Esophagus squamous epithelium (tissue), 5 donors: ENCODE measurements at places on chromosomes 3 and 15.

GRCh38 chr3:112395181-112395895 lies 62.4 kb downstream of the CD200 start:
- DNase-seq = no peak

- DNase-seq = no peak
Measured at GRCh38 chr3:113377158-113377557, 64.1 kb downstream of the CFAP44 start.

- no peak for DNase-seq
Measured at GRCh38 chr3:152497457-152497856, 228.7 kb downstream of the MBNL1 start.

GRCh38 chr3:156181509-156181908 lies 61.1 kb downstream of the KCNAB1 start:
- DNase-seq = no peak

DNA sequence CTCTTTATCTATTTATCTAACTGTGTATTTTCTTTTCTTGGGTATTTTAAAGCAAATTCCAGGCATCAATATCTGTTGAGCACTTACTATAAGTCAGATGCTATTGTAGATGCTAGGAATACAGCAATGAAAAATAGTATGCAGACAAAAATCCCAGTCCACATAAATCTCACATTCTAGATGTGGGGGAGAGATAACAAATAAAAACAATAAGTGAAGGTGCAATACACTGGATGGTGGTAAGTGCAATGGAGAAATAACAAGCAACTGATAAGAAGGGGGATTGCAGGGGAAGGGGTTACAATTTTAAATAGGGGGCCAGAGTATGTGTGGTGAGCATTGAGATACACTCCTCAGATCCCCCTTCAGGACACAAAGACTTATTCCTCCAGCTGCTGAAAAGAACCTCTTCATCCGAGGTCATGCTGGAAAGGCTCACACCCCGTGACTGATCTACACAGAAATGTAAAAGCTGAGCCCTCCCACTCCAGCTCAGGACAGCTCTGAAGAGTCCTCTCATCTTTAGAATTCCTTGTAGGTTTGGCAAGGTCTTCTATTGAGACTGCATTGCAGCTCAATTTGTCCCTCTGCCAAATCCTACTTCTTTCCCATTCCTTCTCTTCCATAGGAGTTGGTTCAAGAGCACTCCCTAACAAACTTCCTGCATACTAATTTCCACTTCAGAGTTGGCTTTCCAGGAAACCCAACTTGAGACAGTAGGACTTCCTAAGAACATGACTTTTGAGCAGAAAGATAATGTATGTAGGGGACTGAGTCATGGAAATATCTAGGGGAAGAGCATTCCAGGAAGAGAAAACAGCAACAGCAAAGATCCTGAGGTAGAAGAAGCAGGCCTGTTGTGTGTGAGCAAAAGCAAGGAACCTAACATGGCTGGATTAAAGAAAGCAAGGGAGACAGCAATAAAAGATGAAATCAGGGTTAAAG lies 8.1 kb upstream of the SCG3 start:
- DNase-seq = no peak

DNA sequence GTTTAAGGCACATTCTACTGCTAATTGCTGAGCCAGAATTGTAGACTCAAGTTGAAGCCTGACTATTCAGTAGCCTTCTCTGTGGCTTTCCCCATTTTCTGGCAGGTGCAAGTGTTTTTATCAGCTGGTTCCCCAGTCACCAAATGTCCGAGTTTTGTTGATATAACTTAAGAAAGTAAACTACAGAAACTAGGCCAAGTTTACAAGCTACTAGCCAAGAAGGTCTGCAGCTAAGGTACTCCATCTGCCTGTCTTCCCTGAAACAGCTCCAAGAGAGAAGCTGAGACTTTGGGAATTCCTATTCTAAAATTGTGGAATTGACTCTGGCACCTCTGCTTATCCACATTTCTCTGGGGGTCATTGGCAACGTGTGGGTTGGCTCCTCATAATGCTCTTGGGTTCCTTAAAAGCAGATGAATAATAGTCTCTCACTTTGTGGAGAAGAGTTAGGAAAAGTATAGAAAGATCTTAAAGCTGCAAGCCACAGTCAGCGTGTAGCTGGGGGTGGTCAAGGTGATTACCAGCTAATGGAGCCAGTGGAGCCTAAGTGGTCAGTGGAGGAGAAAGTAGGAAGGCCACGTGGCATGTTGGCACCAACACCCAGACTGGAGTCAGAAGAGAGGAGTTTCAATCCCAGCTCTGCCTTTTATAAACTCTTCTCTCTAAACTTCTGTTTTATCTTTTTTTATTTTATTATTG lies 128.8 kb downstream of the PEX5L start:
- DNase-seq = no peak

DNA sequence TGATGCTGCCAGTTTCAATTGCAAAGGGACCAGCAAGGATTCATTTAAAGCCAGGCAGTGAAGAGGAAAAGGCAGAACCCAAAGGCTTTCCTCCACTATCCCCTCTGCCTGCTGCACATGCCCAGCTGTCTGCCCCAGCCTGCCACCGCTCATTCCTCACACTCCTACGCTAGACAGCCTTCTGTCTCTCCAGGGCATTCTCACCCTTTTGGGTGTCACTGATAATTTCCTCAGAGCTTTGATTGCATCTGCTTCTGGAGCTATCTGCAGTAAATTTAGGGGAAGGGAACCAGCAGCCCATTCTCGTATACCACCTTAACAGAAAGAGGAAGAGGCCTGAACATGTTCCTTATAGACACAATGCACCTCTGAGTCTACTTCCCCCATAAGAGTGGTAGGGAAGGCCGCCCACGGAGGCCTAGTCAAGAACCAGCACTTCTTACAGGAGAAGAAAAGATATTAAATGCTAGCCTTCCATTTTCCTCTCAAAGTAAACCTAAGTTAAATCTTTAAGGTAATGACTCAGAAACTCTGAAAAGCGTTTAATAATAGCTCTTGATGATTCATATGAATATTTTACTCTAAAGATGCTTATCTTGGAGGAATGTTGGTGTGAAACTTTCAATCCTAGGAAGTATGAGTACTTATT lies 20.9 kb downstream of the NUDT16 start:
- DNase-seq = no peak

GRCh38 chr3:42169579-42170120 lies 78.5 kb downstream of the TRAK1 start:
- no peak for DNase-seq

GRCh38 chr15:79689030-79689429 lies 207.8 kb downstream of the MTHFS start:
- DNase-seq = no peak

DNA sequence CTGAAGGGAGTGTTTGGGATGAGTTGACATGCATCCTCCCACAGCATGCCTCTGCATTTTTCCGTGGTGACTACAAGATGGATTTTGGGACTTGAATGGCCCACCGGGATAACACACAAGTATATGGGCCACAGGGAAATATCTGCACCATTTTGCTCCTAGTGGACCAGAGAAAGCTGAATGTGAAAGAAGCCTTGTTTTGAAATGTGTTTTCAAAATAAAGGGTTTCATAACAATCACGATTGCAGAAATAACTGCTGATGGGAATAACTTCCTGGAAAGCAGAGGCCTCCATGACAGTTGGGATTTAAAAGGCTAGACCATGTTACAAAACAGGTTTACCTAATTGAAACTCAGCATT lies 77.5 kb upstream of the PRR23C start:
- DNase-seq = no peak

GRCh38 chr15:99645951-99646350 lies 80.2 kb downstream of the MEF2A start:
- no peak for DNase-seq

DNA sequence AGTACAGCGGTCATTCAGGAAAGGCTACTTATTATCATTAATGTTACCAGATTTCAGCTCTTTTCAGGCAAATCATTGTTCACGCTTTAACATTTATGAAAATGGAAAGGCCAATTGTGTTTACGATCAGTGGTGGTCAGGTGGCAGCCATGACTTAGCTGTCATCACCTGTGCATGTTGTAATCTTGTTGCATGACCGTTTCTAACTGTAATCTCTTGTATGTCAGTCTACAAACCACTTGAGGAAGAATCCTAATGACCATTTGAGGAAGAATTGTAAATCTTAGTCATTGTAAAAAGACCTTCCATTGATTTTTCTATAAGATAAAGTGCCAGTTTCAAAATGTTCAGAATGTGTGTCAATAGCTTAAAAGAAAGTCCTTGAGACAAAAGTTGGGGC lies 100.4 kb downstream of the SERPINI1 start:
- DNase-seq = no peak

GRCh38 chr3:160612386-160613075 lies 47.2 kb upstream of the KPNA4 start:
- no peak for DNase-seq

- DNase-seq = no peak
Measured at GRCh38 chr3:126536126-126536525, 12.2 kb downstream of the CHST13 start.

DNA sequence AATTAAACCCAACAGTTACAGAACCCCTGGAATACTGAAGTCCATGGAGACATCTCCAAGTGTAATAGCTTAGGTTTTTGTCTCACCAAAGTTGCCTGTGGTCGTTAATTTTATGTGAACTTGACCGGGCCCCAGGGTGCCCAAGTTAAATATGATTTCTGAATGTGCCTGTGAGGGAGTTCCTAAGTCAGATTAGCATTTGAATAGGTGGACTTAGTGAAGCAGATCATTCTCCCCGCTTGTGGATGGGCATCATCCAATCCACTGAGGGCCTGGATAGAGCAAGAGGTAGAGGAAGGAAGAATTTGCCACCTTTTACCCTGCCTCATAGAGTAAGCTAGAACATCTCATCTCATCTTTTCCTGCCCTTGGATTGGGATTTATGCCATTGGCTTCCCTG lies 203.0 kb downstream of the MYRIP start:
- DNase-seq = no peak

- no peak for DNase-seq
Measured at GRCh38 chr15:67031331-67031730, 34.1 kb upstream of the SMAD3 start.

- DNase-seq = no peak
Measured at GRCh38 chr3:193046371-193046770, 128.7 kb upstream of the MB21D2 start.

- DNase-seq = no peak
Measured at GRCh38 chr15:54789376-54789775, 407.4 kb downstream of the RSL24D1 start.

DNA sequence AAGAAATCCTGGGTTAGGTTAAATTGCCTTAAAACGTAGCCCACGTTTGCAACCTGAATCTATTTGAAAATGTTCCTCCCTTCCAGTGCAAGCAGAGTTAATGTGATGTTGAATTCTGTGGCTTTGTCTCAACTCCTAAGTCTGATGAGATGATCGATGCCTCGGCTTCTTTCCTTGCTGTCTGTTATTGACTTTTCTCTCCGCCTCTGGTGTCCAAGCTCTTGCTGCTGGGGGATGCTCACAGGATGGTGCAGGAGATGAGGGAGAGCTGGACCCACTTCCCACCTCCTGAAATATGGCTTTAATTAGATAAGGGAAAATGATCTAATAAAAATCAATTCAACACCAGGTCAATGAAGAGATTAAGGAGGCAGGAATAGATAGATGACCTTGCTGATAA lies 407.9 kb upstream of the RGMA start:
- DNase-seq = no peak

- no peak for DNase-seq
Measured at GRCh38 chr3:36147934-36148558, 232.3 kb upstream of the STAC start.

GRCh38 chr3:31959951-31960792 lies 20.9 kb downstream of the OSBPL10 start:
- no peak for DNase-seq

DNA sequence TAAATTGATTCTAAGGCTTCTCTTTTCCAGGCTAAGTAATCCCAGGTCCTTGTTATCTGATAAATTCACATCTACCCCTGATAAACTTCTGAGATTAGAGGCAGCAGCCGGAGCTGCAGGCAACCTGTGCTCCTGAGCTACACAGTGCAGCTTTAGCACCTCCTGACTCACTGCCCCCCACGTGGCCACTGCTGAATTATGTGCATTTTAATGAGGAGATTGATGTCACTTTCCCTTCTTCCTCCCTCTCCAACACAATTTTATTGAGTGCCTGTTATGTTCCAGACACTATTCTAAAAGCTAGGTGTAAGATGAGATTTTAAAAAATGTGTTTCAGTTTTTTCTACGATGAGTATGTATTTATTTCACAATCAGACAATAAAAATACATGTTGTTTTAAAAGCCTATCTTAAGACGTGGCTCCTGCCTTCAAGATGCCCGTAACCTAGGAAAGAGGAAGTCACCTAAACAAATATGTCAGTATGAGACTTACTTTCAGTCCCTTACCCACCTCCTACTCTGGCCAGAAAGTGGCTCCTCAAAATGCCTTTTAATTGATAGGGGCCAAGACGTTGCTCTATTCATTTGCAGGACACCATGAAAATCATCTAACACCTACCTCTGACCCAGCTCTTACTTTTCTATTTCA lies 161.5 kb upstream of the PFN2 start:
- DNase-seq = no peak

DNA sequence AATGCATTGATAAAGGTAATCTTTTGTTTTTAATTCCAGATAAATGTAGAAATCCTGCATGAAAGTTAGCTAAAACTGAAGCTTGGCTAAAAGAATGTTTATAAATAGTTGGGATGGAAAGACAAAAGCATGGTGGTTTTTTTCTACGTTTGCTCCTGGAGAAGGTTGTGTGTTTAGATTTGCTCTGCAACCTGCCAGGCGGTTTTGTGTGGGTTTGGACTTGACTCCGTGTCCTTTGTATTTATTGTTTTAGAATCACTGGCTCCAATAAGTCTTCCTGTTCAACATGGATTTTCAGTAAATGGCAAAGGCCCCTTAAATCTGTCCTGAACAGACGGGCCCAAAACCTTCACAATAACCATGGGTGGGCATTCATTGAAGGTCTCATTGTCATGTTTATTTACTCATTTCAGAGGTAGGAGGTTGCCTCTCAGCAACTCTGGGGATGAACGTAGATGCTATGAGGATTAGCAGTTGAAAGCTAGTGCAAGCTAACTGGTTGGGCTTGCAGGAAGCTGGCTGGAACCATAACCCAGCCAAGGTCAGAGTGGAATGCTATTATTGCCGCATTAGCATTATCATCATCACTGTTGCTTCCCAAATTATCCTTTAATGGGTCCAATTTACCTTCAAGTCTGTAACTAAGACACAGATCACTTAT lies 60.6 kb upstream of the ADAMTS9 start:
- no peak for DNase-seq

DNA sequence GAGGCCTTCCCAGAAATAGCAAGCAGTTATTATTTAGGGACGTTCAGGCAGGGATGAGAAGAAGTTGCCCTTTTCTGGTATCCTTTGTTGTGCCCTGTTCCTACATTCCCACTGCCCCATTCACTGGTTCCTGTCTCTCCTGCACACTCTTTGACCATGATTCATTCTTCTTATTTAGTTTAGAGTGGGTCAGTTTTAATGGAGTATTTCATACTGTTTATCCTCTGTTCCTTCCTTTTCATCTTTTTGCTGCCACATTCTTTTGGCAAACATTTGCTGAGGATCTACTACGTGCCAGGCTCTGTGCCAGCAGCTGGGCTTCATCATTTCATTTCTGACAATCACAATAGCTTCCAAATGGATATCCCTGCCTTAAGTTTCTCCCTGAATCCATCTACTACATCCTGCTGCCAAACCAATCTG lies 11.8 kb upstream of the EID1 start:
- DNase-seq = no peak
